ENCODE measurements at places on chromosomes 12 and 14.

GRCh38 chr12:25054783-25055144, 105.9 kb upstream of the BCAT1 start:
- no peak for DNase-seq

DNA sequence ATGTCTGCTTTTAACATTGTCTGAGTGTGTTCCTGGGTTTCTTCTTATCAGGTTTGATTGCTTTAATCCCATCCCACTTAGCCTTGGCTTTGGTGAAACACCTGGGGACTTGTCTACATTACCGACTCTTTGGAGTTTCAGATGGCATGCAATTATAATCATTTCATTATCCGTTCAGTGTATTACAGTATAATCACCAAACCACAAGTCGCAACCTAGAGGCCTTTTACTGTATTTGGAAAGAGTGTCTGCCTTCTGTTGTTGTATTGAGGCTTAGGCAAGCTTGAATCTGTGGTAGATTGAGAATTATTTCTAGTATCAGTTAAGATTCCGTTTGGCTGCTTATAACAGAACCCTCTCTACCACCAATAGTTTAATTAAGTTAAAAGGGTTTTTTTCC, 103.9 kb downstream of the TGFB3 start:
- no peak for DNase-seq

- no peak for DNase-seq
These were observed 39.0 kb upstream of the SFSWAP start for GRCh38 chr12:131671871-131672270.

DNA sequence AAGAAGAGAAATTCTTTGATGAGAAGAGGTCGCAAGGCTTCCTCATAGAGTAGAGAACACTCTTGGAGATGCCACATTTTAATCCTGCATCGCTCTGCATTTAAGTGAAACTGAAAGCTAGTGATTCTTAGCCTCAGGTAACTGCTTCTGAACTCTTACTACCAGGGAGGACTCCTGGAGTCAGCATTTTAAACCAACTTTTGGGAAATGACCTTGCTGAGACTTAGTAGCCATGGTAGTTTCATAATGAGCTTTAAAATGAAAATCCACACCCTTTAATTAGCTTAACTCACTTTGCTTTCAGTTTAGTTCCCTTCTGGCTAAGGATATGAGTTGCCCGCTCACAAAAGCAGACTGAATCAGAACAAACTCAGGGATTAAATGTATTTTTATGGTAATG, 80.3 kb downstream of the SYNE2 start:
- peak; percentile 23 for DNase-seq

GRCh38 chr12:65182012-65182739, 12.8 kb downstream of the LEMD3 start:
- DNase-seq = no peak

GRCh38 chr14:32383364-32384009, 54.4 kb downstream of the AKAP6 start:
- no peak for DNase-seq

- DNase-seq = no peak
These were observed 190.1 kb upstream of the SYT1 start for GRCh38 chr12:78674311-78675090.

DNA sequence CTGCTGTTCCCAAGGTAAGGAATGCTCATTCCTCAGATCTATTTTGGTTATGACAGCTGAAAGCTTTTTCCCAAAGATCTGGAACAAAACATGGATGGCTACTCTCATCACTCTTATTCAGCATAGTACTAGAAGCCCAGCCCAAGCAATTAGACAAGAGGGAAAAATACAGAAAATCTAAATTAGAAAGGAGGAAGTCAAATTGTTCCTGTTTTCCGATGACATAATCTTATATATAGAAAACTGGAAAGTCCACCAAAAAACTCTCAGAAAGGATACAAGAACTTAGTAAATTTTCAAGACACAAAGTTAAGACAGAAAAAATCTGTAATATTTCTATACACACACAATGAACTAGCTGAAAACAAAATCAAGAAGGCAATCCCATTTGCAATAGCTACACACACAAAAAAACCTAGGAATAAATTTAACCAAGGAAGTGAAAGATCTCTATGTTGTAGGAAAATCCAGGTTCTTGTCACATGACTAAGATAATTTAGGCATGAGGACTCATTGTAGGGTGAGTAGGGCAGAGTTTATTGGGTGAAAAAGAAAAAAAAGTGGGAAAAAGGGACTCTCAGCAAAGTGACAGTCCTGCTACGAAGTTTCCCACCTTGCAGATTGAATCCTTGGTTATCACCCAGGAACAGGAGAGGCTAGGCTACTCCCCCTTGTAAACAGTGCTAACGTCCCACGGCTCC, 28.6 kb upstream of the KLRB1 start:
- no peak for DNase-seq

DNA sequence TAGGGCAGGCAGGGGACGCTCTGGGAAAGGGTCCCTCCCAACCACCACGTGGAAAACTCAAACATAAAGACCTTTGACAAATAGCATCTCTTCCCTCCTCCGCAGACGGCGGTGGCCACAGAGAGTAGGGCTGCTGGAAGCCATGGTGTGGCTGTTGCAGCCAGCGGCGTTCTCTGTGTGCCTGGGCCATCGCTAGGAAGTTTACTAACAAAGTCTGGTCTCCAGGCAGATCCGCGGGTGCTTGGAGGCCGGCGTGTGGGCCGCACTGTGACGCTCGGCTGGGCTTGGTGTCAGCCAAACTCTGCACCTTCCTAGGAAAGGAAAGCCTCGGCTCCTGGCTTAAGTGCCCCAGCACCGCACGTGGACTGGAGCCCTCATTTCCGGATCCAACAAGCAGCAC, 65.6 kb downstream of the CCDC88C start:
- DNase-seq = no peak
